Pulmonary artery endothelial cell (primary cell): ENCODE measurements at places on chromosomes 1 and 21. TPM values are rescaled to one million over a fixed set of nuclear protein-coding genes. Genes with fewer than 3 reads are reported as not detected.

XKR8 gene
- total RNA-seq = 3.9 and 4.6 TPM in 2 replicates

ANGPTL3 gene
- not detected in 2 replicates for total RNA-seq

LCE6A gene
- not detected in 2 replicates for total RNA-seq

CACNA1S gene
- total RNA-seq = not detected in 2 replicates

LIN28A gene
- not detected in 2 replicates for total RNA-seq

C1orf74 gene
- total RNA-seq = 2.7 and 4.0 TPM in 2 replicates

PRDM16 gene
- 0.13 and 0.35 TPM in 2 replicates for total RNA-seq

CDK11A gene
- 8.1 and 15.9 TPM in 2 replicates for total RNA-seq

TFB2M gene
- total RNA-seq = 19.3 and 20.2 TPM in 2 replicates

RNU1-3 gene
- total RNA-seq = under 0.01 TPM in 2 replicates

RGS4 gene
- total RNA-seq = 280 and 292 TPM in 2 replicates

APOBEC4 gene
- total RNA-seq = not detected in 2 replicates

ACTL8 gene
- not detected in 2 replicates for total RNA-seq

NID1 gene
- 64.3 and 67.7 TPM in 2 replicates for total RNA-seq

TTC34 gene
- 0.07 TPM in 2 replicates for total RNA-seq

VANGL2 gene
- not detected in 2 replicates for total RNA-seq

NES gene
- total RNA-seq = 285 and 293 TPM in 2 replicates

TMEM50B gene
- 20.5 and 28.1 TPM in 2 replicates for total RNA-seq

GJC2 gene
- total RNA-seq = 0.86 and 1.4 TPM in 2 replicates

SELE gene
- 2.1 and 2.8 TPM in 2 replicates for total RNA-seq

CRB1 gene
- total RNA-seq = not detected in 2 replicates

SLC45A3 gene
- 8.3 and 9.8 TPM in 2 replicates for total RNA-seq

NR1I3 gene
- not detected in 2 replicates for total RNA-seq

FHL3 gene
- total RNA-seq = 13.9 and 14.4 TPM in 2 replicates

PTPRU gene
- 2.8 and 3.8 TPM in 2 replicates for total RNA-seq

CELA2B gene
- total RNA-seq = not detected in 2 replicates

OR2L2 gene
- 0.07 TPM in 1 of 2 replicates, not detected in the other for total RNA-seq

CCNL2 gene
- total RNA-seq = 96.5 and 105 TPM in 2 replicates

GRIK3 gene
- not detected in 2 replicates for total RNA-seq

S100A7A gene
- total RNA-seq = not detected in 2 replicates
